Fibroblast of skin of left biceps (primary cell): ENCODE measurements at places on chromosomes 13 and 19.
A peak's percentile ranks its signal among the peaks of the same experiment; 100 is the strongest.

- no peak for DNase-seq
These were observed 43.9 kb downstream of the ENOX1 start for GRCh38 chr13:43742911-43743310.

GRCh38 chr19:47093254-47093653 is 20.3 kb downstream of the ZC3H4 start:
- no peak for DNase-seq

DNA sequence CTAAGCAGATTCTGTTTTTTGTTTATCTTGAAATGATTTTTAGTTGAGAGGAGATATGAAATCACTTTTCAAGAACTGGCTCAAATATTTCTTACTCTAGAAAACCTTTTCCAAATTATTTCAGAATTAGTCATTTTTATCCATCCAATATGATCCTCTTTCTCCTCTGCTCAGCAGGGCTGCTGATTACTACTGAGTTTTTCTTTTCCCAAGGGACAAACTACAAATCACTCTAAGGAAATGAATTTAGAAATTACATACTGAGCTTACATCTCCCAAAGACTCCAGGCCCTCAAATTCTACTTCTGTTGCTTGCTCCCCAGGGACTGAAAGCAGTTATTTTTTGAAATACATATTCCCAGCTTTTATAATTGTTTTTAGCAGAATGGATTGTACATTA is 87.4 kb upstream of the UFM1 start:
- peak; percentile 85 for DNase-seq

GRCh38 chr13:79241697-79242096 is 164.4 kb downstream of the RBM26 start:
- no peak for DNase-seq

- DNase-seq: no peak
These were observed 51.8 kb downstream of the F2RL3 start for GRCh38 chr19:16940626-16941025.

- DNase-seq: no peak
These were observed 44.3 kb upstream of the CEACAM21 start for GRCh38 chr19:41531438-41532311.

- no peak for DNase-seq
These were observed 18.6 kb upstream of the RASA3 start for GRCh38 chr13:114151031-114151430.

- no peak for DNase-seq
These were observed 867.7 kb downstream of the PCDH9 start for GRCh38 chr13:66362485-66362884.

GRCh38 chr13:20588529-20589110 is 21.7 kb downstream of the IFT88 start:
- DNase-seq: no peak

GRCh38 chr13:37816276-37816675 is 53.3 kb downstream of the TRPC4 start:
- no peak for DNase-seq

- DNase-seq: no peak
These were observed 714 bp downstream of the PLPP2 start for GRCh38 chr19:290372-291005.

DNA sequence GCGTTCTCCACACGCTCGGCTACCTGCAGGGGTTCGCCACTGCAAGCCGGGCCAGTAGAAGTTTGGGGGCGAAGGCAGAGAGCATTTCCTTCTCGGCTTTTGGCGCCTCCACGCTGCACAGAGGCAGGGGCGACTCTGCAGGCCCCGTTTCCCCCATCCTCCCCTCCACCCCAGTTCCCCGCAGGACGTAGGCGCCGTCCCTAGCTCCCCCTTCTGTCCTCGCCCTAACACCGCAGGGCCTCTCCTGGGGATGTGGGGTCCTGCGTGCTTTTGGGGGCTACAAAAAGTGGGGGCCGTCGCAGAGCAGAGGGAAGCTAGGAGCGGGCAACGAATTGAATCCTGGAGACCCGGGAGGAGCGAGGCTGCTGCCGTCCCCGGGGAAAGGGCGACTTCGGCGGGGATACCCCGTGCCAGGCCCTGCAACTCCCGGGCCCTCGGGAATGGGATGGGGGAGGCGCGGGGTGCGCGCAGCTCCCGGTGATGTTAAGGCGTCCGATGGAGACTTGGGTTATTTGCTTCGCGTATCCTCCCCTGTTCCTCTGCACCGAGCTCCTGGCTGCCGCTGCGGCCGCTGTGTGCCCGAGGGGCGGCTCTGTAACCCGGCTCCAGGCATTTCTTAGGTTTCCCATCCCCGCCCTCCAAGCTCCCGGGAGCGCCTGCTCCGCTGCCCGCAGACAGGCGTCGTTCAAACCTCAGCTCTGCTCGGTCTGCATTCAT is 255.9 kb upstream of the SOX21 start:
- no peak for DNase-seq

- DNase-seq: no peak
These were observed 14.1 kb downstream of the AP2A1 start for GRCh38 chr19:49780861-49781260.

DNA sequence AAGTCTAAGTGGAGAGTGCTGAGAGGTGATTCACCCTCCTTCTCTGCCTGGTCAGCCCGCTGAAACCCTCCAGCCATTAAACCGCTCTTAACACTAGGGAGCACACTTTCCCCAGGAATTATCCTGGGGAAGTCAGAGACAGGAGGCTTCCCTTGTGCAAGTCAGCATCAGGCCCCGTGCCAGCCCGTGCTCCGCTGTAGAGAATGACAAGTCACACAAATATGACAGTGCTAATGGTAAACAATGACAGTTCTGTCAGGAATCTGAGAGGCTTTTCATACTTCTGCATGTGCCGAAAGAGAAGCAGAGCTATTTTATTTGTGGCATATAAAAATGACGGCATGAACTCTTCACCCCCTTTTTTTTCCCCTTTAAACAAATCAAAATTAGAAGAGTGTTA is 816.9 kb upstream of the SLC10A2 start:
- peak; percentile 88 for DNase-seq

DNA sequence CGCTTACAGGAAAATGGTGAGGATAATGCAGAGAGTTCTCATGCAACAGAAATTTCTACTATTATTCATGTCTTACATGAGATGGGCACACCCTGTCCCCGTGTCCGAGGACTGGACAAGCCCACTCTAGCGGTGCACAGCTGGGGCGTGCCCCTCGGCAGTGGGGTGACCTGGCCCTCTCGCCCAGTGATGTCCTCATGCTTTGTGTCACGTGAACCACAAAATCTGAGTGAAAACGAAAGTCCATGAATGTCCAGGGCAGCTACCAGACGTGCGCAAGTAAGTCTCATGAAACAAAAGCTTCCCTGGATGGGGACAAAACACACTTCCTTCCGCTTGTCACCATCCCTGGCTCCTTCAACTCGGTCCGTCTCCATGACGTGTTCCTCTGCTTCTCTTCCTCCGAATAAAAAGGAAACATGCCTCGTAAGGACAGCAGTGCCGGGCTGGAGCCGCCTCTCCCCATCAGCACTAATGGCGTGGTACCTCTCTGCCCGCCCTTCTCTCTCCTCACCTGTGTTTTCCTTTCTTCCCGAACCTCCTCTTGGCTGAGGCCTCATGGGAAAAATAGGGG is 45.6 kb downstream of the ANKRD10 start:
- no peak for DNase-seq

- DNase-seq: no peak
These were observed 6.4 kb downstream of the ARHGEF7 start for GRCh38 chr13:111121506-111121905.

DNA sequence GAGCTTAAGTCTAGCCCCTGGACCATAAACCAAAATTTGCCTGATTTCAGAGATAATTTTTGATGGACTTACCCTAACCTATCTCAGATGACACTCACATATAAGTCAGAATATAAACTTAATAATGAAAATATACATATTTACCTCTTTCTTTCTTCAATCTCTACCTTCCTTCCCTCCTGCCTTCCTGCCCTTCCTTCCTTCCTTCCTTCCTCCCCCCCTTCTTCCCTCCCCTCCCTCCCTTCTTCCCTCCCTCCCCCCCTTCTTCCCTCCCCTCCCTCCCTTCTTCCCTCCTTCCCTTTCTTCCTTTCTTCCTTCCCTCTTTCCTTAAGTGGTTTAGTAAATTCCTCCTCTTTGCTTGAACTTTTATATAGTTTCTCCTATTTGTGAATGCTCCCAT is 88.7 kb downstream of the EDNRB start:
- DNase-seq: no peak

DNA sequence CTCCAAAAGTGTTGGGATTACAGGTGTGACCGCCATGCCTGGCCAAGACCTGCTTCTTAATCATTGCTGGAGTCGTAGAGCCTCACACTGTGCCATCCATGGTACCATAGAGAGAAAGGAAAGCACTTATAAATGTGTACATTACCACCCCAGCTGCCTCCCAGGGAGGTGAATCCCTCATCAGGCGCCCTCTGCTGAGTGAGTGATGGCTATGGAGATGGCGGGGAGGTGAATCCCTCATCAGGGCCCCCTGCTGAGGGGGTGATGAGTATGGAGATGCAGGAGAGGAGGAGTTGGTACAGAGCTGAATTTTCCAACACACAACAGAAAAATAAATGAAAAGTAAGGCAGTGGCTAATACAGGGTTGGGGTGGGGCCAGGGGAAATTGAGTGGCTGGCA is 263.4 kb downstream of the UQCRFS1 start:
- no peak for DNase-seq

DNA sequence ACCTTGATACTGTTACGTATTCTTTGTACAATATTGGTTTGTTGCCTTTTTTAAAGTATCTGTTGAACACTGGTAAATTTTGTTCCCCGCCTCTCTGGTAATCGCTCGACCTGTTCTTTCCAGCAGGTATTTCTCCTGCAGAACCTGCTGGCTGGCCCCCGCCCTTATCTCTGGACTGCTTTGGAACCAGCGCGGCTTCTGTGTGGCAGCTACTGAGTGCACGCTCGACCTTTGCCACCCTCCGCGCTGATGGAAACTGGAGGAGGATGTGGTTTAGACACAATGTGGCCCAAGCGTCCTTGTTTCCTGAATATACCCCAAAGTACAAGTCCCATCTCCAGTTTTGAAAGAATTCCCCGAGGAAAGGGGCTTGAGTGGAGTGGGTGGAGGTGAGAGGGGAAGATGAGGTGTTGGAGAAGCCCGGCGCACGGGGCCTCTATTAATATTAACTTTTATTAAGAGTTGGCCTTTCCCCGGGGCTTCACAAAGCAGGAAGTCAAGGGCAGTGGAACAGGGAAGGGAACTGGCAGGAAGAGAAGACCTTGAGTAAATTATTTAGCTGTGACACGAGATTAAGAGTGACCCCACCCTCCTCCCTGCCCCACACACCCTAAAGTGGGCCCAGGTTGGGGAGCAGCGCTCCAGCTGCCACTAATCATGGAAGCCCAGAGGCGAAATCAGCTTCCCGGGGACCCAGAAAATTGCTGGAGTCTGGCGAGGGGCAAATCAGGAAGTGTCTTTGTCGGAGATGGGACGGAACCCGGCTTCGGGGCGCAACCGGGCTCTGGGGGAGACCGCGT is 16.0 kb downstream of the CDX2 start:
- no peak for DNase-seq

DNA sequence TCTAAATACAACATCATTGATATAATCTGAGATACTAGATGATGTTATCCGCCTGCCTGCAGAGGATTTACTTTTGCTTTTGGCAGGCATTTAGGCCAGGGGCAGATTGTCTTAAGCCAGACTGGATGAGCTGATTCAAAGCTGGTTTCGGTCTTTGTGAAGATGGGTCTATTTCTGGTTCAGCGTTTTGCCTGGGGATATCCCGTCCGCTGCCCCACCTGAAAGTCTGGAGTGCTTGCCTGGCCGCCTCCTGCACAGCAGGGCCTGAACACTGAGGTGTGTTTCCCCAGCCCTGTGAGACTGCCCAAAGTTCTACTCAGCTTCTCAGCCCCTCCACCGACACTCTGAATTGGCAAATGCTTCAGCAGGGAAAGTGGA is 149.7 kb downstream of the KATNAL1 start:
- DNase-seq: no peak

GRCh38 chr13:79846386-79846785 is 365.4 kb downstream of the NDFIP2 start:
- DNase-seq: no peak

DNA sequence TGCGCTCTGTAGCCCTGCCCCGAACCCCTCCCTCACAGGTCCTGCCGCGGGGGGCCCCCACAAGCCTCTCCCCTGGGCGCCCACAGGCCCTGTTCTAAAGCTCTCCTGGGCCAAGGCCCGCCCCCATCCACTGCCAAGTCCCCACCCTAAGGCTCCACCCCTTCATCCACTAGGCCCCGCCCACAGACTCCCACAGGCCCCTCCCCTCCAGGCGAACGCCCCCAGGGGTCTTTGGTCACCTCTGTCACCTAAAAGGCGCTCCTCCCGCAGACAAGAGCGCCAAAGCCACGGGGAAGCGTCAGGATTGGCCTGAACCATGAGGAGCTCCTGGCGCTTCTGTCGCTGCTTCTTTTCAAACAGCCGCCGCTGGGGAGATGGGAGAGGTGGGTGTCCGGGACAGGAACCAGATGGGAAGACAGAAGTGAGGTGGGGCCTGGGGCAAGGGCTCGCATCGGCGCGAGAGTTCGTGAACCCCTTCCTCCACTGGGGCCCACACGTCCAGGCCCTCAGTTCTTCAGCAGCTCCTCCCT is 2.3 kb downstream of the TULP2 start:
- no peak for DNase-seq

DNA sequence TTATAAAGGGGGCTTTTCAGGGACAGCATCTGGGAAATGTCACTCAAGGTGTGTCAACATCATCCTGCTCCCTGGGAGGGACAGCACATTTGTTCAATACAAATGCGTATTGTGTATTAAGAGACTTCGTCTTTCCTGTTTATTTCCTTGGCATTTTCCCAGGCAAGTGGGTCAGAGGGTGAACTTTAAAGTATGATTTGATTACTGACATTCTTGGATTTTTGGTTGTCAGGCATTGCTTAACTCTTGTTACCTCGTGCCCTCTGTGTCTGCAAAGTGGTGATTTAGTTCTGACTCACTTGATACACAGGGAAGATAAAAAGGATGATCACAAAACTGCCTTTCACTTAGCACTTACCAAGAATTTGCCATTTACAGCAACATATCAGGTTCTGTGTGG is 292.7 kb downstream of the SUCLA2 start:
- no peak for DNase-seq

DNA sequence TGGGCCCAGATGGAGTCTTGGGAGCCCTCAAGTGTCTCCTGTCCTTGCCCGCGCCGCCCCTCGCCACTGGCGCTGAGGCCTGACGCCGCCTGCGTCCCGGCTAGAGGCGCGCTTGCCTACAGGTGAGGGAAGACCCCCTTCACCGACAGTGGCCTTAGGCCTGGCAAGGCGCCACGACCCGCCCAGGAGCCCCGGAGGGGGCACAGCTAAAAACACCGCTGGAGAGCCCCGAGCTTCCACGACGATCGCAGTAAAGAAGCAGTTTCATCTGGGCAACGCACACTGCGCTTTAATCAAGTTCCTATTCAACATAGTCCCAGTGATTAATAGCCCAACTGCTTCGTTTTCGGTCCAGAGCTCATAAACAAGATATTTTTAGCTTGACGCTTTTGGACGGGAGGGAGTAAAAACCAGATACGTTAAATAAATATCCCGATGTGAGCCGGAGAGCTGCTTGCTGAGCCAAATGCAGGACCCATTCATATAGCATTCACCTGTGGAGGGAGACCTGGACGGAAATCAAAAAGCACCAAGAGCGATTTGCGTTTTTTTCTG is 1.5 kb upstream of the CEBPA start:
- DNase-seq: no peak
